ENCODE measurements at places on chromosomes 4 and X. TPM values are rescaled to one million over a fixed set of nuclear protein-coding genes. Genes with fewer than 3 reads are reported as not detected.

Gene HTN1
- not detected for polyA plus RNA-seq

Gene ELOVL6
- polyA plus RNA-seq: 3.2 TPM

DNA sequence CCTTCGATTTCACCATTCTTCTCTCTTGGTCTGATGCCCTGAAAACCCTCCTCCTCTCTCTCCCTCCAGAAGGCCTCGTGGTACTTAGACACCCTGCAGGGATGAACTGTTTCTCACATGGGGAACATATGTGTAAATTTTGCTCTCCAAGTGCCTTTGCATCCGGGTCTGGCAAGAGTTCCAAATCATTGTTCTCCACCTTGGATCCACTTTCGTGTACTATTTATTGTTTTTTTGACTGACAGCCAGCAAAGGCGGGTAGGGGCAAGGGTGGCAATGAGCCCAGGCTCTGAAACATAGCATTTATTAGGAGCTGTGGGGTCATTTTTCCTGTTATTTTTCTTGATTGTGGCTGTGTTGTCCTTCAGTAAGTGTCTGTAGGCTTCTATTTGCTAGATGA lies 81.7 kb downstream of the RTL5 start:
- DNase-seq: no peak

DNA sequence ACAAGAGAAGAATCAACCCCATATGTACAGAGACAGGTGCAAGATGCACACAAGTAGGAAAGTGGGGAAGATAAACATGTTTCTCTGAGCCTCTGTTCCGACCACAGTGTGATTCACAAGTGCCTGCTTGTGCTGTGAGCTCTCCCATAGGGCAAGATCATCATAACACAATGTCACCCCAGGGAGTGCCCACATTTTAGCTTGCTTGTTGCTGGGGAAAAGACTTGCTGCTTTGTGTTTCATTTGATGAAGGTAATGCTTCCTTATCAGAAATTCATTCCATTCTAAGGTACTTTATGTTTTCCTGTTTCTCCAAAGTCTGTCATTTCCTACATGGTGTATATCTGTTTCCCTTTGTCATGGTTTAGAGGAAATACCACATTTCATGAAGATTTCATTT lies 304.5 kb upstream of the DIPK2B start:
- DNase-seq: peak; percentile 30

Gene CNGA1
- polyA plus RNA-seq: 4.4 TPM

DNA sequence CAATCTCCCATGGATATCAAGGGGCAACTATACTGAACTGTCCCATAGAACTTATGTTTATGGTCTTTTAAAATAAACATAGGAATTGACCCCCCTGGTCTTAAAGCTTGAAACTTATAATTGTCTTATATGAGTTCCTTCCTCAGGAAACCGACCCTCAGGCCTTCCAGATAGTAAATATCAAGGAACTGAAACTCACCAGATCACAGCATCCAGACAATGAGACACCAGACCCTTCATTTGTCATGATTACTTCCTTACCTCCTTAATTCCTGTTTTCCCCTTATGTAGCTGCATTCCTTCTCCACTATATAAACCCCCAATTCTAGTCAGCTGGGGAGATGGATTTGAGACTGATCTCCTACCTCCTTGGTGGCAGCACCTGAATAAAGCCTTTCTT lies 94.8 kb upstream of the GRPR start:
- DNase-seq: no peak

Gene PWWP3B
- 0.25 TPM for polyA plus RNA-seq

Gene CLCN4
- 0.35 TPM for polyA plus RNA-seq

GRCh38 chr4:172515266-172515879 lies 653.2 kb upstream of the GALNT7 start:
- no peak for DNase-seq

Gene KCNIP4
- 1.4 TPM for polyA plus RNA-seq

DNA sequence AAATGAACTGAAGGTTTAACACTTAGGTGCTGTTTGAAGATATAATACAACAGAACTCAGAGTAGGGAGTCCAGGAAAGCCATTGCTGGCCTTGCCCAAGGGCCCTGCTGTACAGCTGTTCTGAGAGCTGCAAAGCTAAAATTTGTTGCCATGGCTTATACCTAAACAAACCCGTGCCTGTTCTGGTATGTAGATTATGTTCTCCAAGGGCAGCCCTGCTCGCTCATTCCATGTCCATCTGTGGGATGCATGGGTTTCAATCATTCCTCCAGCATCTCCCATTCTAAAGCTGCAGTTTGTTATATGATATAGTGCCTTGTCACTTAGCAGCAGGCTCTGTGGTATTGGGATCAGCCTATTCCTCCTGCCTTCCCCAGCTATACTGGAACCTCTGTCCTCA lies 80.8 kb upstream of the BMPR1B start:
- DNase-seq: peak; percentile 23

GRCh38 chr4:172055498-172055897 lies 242.3 kb downstream of the GALNTL6 start:
- no peak for DNase-seq

DNA sequence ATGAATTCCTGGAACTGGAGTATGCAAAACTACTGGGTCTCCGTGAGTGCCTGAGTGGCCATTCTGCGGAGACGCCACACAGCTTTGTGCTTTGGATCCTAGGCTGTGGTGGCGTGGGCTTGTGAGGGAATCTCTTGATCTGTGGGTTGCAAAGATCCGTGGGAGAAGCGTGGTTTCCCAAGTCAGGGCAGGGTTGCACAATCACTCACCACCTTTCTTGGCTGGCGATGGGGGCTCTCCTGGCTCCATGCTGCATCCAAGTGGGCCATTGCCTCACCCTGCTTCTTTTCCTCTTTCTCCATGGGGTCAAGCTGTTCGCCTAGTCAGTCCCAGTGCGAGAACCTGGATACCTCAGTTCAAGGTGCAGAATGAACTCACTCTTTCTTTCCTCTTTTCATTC lies 62.5 kb downstream of the SLAIN2 start:
- no peak for DNase-seq

DNA sequence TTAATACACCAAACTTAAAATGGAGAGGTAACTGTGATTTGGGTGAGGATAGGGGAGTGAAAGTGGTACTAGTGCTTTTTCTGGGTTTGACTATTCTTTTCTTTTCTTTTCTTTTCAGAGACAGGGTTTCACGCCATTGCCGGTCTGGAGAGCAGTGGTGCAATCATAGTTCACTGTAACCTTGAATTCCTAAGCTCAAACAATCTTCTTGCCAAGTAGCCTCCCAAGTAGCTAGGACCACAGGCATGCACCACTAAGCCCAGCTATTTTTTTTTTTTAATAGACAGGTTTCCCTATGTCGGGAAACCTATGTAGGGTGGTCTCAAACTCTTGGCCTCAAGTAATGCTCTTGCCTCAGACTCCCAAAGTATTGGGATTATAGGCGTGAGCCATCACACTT lies 3.0 kb upstream of the ARMCX4 start:
- DNase-seq: no peak

DNA sequence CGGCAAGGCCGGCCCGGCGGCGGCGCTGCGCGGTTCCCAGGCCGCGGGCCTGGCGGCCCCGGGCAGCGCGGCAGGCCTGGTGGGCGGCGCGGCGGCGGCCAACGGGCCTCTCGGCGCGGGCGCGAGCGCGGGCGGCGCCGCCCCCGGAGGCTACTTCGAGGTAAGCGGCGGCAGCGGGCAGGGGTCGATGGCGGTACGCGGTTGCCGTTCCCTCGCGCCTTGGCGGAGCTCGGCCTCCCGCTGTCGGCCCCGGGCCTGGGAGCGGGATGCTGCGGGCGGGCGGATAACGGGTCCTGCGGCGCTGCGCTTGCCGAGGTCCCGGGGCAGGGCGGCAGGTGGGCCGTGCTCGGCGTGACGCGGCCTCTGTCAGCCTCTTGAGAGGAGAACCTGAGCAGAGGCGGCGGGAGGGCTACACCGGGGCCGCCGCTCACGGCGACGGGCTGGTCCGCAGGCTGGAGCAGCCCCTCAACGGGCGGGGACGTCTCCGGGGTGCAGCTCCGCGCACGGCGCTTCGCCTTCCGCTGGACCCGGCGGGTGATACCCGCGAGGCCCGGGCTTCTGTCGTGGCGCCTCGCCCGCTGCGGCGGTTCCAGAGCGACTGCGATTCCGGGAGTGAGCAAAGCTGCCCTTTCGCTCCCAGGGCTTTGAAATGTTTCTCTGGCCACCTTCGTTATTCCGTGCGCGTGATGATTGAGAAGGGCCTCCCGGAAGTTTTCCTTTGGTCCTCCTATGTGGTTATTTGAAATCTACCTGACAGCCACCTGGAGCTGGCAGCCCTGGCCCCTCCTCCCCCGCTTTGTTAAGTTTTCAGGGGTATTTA lies 774 bp downstream of the FAM193A start:
- DNase-seq: peak; percentile 56
